GM13977 (cell line): ENCODE measurements at places on chromosomes 1 and 21.

DNA sequence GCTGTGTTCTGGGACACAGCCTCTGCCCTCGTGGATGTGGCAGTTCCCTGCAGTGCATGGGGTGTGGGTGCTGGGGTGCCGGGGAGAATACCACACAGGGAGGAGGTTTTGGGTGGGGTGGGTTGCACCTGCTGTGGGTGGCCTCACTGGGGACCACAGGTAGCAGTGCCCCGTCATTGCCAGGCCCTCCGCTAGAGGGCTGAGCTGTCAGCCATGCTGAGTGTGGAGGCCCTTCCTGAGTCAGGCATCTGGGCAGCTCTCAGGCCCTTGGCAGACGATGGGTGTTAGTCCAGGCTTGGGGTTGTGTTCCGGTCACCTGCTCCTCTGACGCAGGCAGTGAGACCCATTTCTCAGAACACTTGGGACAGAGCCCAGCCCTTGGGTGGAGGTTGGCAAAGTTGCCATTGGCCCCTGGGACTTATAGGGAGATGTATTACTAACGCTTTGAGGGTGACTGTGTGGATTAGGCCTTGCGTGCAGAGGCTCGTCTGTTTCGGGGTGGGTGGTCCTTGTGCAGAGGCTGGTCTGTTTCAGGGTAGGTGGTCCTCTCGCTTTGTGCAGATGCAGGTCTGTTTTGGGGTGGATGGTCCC, 23.9 kb downstream of the PCNT start:
- DNase-seq: no peak

DNA sequence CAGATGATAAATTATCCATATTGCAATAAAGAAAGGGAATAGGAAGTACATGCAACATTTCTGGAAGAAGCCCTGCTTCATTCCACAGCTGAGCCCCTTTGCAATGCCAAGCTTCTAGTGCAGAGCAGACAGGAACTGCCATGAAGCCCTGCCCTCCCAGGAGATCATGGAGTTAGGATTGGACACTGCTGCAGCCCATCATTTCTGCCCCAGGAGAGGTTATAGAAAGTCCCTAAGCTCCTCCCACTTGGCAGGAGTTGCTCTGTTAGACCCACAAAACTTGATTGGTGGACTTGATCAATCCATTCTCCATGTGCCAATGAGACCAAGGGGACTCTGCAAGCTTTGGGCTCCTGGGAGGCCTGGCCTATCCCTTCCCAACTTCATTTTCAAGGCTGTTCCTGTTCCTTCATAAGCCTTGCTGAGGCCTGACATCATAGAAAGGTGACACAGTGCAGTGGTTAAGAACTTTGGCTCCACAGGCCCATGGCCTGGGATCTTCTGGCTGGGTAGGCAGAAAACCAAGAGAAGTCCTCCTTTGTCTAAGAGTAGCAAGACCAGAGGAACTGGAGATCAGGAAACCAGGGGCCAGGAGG, 1.3 kb upstream of the LAPTM5 start:
- DNase-seq: peak; percentile 68

GRCh38 chr1:201408176-201408833, 9.2 kb upstream of the LAD1 start:
- peak; percentile 87 for DNase-seq

GRCh38 chr21:27258742-27259448, 292.0 kb upstream of the ADAMTS5 start:
- no peak for DNase-seq

GRCh38 chr1:37663426-37664000, 28.8 kb upstream of the CDCA8 start:
- DNase-seq: no peak

- no peak for DNase-seq
Measured at GRCh38 chr1:87754139-87754538, 425.5 kb downstream of the LMO4 start.

- no peak for DNase-seq
Measured at GRCh38 chr21:35256468-35256988, 207.4 kb upstream of the RUNX1 start.

DNA sequence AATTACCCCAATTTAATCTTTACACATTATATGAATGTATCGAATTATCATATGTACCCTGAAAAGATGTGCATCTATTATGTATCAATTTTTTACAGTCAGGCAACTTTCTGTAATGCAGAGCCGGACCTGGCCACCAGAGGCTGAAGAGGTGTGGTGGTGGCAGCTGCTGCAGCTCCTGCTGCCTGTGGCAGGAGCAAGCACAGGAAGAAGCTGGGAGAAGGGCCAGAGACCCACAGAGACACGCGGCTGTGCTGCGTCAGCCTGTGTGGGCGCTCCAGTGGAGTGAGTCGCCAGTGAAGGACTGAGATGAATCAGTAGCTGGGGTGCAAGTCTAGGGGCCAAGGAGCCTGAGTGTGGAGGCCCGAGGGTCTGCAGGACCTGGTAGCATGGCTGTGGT, 74.3 kb upstream of the COG2 start:
- DNase-seq: no peak

DNA sequence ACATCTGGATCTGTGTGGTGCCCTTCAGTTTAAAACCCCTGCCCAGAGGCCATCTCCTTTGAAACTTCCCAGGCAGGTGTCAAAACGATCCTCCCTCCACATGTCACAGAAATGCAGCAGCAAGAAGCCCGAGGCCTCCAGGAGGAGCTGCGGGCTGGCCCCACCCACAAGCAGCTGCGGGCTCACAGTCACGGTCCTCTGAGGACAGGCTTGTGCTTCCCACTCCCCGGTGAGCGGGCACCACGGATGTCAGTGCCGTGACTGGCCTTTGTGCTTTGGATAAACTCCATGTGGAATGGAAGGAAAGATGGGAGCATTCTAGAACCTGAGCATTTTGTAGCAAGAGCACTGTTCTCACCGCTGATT, 65.8 kb downstream of the SIK1 start:
- no peak for DNase-seq

DNA sequence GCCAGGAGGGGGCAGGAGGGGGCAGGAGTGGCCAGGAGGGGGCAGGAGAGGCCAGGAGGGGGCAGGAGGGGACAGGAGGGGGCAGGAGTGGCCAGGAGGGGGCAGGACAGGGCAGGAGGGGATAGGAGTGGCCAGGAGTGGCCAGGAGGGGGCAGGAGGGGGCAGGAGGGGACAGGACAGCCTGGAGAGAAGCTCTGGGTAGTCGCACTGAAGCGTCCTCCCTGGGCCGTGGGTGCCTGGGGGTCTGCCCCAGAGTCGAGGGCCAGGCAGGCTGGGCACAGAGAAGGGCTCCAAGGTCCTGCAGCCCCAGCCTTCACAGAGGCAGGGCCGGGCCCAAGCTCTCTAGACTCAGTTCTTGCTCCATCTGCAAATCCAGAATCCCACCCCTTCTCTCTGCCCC, 22.9 kb downstream of the MEGF6 start:
- no peak for DNase-seq

GRCh38 chr1:173616859-173617258, 14.0 kb upstream of the SLC9C2 start:
- DNase-seq: no peak

DNA sequence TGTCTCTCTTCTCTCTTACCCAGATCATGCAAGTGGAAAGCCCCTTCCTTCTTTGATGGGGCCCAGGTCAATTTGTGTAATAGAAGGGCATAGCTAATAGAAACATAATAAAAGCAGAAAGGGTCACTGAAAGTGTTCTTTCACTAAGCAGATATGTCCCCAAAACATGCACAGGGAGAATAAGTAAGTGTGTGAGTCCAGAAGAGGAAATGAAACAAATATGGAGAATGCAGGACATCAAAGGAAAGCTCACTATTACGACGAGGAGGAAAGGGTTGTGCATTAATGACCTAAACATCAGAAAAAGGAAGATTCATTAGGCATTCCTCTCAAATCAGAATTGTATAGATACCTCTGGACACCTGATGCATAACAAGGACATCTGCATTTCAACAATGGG, 81.4 kb upstream of the SMYD2 start:
- DNase-seq: no peak

GRCh38 chr1:6248161-6248776, 4.3 kb downstream of the HES3 start:
- DNase-seq: no peak

- peak; percentile 73 for DNase-seq
Measured at GRCh38 chr21:45550522-45551210, 8.4 kb upstream of the SLC19A1 start.

GRCh38 chr1:32249831-32250525, 1.1 kb upstream of the LCK start:
- peak; percentile 88 for DNase-seq
